ENCODE measurements at places on chromosomes 12 and 14. TPM values are rescaled to one million over a fixed set of nuclear protein-coding genes. Genes with fewer than 3 reads are reported as not detected.

C1RL gene
- total RNA-seq: 10.7 TPM

DNA sequence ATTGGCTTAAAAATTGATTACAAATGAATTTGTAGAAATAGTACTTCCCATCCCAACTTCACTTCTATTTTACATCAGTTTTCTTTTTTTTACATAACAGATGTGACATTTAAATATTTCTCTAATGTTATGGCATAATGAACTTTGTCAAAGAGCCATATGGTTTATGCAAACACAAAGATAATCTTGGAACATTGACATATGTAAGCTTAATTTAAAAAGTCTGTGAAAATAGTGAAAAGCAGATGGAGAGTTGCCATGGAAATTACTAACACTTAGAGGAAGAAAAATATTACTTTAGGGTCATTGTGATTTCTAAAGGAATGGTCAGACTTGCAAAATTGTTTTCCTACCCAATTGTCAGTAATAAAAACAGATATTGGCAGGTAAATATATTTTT, 232.4 kb downstream of the AEBP2 start:
- DNase-seq: no peak

- no peak for DNase-seq
Measured at GRCh38 chr12:916240-916639, 33.3 kb downstream of the RAD52 start.

IRAK3 gene
- 2.4 TPM for total RNA-seq

- DNase-seq: peak; percentile 47
Measured at GRCh38 chr14:28494196-28494595, 272.4 kb upstream of the FOXG1 start.

GRCh38 chr12:7090222-7090998, 1.8 kb downstream of the C1R start:
- DNase-seq: no peak

GRCh38 chr14:79586989-79587598, 624.2 kb downstream of the DIO2 start:
- no peak for DNase-seq

TBX5 gene
- total RNA-seq: not detected

DNA sequence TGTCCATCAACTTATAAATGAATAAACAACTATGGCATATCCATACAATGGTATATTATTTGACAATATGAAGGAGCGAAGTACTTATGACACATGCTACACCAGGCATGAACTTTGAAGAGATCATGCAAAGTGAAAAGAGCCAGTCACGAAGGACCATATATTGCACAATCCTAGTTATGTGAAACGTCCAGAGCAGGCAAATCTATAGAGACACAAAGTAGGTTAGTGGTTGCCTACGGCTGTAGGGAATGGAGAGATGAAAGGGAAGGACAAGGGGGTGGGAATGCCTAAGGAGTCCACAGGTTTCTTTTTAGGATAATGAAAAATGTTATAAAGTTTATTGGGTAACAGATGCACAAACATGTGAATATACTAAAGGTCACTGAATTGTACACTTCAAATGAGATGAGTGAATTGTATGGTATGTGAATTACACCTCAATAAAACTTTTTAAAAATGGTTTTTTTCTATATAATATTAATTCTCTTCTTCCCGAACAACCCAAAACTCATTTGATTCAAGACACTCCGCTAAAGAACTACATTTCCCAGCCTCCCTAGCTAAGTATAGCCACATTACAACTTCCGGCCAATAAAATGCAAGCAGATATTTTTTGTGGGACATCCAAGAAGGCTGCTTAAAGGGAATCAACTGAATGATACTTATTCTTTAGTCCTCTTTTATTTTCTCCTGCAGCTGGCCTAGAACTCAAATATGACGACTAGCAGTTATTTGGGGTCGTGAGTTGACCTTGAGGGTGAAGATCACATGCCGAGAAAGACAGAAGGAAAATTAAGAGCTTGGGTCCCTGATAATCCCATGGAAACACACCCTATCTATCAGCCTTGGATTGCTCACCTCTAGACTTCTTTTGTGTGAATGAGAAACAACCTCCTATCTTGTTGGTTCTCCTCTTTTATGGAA, 187.2 kb downstream of the TTC8 start:
- DNase-seq: no peak

- DNase-seq: no peak
Measured at GRCh38 chr12:26465419-26466097, 270.2 kb downstream of the SSPN start.

DNA sequence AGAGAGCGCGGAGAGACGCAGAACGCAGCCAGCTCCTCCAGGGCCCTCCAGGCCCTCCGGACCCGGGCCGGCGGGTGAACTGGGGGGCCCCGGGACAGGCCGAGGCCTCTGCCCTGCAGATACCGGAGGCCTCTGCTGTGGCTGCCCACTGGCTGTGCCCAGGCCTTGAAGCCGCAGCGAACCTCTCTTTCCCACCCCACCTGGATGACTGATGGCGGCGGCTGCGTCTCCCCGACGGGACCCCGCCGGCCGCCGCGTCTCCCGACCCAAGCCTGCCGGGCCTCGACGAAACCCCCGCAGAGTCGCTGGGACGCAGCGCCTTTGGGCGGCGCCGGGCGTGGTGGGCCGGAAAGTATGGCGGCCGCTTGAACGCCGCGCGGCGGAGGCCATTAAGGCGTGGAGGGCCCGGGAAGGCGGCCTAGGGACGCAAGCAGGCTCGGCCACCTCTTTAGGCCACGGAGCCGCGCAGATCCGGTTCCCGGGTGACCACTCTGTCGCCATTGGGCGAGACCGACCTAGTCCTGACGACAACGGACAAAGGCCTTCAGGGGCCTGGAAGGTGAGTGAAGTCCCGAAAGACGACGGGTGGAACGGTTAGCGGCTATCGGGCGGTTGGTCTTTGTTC, 8.4 kb upstream of the ERGIC2 start:
- no peak for DNase-seq

DNA sequence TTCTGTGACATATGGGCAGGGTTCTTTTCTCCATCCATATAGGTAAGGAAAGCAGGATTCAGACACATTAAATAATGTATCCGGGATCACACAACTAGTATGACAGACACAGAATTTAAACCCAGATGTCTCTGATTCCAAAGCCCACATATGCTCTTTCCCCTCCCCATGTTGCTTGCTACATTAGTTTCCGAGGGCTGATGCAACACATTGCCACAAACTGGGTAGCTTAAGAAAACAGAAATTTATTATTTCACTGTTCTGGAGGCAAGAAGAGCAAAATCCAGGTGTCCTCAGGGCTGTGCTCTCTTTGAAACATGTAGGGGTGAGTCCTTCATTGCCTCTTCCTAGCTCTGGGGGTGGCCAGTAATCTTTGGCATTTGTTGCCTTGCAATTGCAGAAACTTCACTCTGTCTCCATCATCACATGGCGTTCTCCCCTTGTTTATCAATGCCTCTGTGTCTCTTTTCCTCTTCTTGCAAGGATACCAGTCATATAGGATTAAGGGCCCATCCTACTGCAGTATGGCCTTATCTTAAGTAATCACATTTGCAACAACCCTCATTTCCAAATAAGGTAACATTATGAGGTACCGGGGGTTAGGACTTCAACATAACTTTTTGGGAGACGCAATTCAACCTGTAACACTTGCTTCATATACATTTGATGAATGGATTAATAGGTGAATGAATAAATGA, 83.0 kb upstream of the CCND2 start:
- DNase-seq: no peak

DICER1 gene
- 32.7 TPM for total RNA-seq

FGD4 gene
- total RNA-seq: 5.0 TPM

DNA sequence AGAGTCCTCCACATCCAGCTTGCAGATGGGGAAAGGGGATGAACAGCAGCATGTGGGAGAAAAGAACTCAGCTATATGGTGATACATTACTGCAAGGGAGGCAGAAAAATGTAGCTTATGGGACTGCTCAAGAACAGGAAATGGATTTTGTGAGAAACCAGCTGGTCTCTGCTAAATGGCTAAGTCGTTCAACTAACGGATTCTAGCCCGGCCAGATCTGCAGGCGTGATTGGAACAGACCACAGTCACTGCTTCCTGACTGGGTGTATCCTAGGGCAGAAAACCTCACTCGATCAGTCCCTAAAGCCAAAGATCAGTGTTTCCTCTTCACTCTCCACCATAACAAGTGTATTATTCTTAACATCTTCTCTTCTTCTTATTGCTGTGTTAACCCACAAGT, 8.1 kb upstream of the PTGDR start:
- DNase-seq: no peak

GRCh38 chr12:52052468-52053186, 1.4 kb downstream of the NR4A1 start:
- no peak for DNase-seq

- peak; percentile 52 for DNase-seq
Measured at GRCh38 chr14:72904840-72905561, 11.1 kb upstream of the DPF3 start.

DNA sequence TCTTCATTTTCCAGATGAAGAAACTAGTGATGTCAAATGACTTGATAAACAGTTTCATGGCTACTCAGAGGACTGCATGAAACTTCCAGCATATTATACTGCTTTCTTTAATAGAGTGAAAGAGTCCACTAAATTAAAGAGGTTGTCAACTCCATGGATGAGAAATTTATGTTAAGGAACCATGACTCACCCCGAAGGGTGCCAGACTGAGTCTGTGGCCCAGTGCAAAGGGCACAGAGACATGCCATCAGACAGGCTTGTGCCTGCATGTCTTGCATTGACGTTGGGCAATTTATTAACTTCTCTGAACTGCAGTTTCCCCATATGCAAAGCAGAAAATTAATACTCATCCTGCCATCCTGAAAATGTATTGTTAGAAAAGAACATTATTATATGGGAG, 382.4 kb downstream of the APAF1 start:
- no peak for DNase-seq

DNA sequence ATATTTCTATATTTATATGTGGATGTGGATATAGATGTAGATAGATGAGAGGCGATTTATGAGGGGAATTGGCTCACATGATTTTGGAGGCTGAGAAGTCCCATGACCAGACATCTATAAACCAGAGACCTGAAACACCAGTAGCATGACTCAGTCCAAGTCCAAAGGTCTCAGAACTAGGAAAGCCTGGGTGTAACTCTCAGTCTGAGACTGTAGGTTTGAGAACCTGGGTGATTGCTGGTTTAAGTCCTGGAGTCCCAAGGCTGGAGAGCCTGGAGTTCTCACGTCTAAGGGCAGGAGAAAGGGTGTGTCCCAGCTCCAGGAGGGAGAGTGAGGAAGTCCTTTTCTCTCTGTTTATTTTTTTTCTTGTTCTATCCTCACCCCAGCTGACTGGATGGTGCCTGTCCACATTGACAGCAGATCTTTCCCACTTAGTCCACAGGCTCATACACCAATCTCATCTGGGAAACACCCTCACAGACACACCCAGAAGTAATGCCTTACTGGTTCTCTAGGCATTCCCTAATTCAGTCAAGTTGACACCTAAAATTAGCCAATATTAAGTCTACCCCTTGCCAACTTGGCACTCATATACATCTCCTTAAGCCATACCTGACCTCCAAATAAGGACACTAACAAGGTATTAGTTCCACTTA, 45.4 kb downstream of the EMP1 start:
- DNase-seq: no peak

GRCh38 chr14:74647678-74648461, 35.8 kb upstream of the LTBP2 start:
- DNase-seq: no peak

DNA sequence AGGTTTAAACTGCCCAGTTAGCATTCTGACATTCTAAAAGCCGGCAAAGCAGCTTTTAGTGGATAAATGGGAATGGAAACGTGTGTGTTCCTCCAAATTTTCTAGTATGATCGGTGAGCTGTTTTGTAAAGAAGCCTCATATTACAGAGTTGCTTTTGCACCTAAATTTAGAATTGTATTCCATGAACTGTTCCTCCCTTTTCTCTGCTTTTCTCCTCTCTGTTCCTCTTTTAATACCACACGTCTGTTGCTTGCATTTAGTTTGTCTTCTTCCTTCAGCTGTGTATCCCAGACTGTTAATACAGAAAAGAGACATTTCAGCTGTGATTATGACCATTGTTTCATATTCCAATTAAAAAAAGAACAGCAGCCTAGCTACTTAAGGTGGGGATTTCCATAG, 10.7 kb downstream of the DYRK2 start:
- DNase-seq: no peak

SLC17A8 gene
- not detected for total RNA-seq

PTCSC3 gene
- not detected for total RNA-seq

GRCh38 chr14:103680491-103681231, 34.6 kb downstream of the XRCC3 start:
- DNase-seq: no peak

DNA sequence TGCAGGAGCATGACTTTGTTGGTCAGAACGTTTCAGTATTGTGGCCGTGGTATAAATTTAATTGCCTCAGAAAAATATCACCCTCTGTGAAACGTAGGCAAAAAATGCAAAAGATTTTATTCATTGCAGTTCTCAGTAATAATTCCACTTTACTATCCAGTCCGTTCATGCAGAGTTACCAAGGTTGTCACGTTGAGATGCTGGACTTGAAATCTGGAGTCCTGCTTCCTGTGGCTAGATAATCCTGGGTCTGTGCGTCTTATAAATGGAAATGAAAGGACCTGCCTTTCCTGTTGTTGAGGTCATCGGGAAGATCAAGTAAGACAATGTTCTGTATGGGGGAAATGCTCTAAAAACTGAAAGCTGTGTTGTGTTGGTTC, 1.3 kb upstream of the AVPR1A start:
- no peak for DNase-seq

DNA sequence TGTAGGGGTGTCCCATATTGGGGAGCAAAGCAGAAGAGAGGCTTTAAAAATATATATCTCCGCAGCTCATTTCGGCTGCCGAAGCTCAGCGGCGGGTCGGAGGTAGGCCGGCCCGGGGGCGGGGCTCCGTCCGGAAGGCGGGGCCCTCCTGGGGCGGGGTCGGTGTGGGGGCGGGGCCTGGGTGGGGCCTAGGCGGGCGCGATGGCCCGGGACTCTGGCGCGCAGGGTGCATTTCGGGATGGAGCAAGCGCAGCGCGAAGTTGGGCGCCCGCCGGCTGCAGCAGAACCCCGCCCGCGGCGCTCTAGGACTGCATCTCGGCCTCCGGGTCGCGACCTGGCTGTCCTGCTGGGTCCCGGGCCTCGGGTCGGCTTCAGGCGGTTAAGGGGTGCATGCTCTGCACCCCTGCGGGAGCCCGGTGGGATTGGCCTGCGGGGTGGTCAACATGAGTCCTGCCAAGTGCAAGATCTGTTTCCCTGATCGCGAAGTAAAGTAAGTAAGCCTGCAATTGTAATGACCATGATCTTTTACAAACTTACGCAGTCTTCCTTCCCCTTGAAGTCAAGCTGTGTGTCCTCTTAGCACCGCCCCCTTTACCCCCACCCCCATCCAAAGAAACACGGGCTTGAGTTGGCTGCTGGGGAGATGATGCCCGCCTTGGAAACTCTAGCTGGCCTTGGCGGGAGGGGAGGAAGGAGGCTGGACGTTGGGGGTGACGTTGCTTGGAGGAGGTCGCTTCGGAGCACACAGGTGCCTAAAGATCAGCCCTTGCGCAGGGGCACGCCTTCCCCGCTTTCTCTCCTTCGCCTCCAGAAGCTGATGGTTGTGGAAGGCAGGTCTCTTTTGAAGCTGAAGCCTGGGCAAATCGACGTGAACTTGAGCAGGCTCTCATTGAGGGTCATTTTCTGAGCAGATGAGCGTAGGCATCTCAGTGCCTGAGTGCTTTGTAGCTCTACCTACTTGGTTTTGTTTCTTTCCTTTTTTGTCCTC, 38.4 kb downstream of the ACACB start:
- peak; percentile 22 for DNase-seq
